ENCODE measurements at places on chromosomes 12 and 14.

DNA sequence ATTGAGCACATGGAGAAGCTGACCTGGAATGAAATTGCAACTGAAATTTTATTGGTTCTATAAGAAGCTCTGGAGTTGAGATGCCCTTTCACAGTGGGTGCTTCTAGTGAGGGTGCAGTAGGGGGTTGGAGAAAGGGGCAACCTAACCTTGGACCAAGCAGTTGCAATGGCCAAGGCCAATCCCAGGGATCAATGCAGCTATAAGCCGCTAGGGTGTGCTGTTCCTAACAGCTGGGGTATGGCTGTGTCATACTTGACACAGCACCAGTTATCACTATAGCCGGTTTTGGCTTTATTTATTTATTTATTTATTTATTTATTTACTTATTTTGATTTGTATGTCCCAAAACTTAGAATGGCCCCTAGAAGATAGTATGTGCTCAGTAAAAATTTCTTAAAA, 505.9 kb downstream of the FLRT2 start:
- DNase-seq = peak; percentile 29

- DNase-seq = no peak
Observed at GRCh38 chr12:113684053-113684907, 212.6 kb upstream of the LHX5 start.

- DNase-seq = peak; percentile 72
Observed at GRCh38 chr12:107131832-107132616, 38.7 kb upstream of the CRY1 start.

DNA sequence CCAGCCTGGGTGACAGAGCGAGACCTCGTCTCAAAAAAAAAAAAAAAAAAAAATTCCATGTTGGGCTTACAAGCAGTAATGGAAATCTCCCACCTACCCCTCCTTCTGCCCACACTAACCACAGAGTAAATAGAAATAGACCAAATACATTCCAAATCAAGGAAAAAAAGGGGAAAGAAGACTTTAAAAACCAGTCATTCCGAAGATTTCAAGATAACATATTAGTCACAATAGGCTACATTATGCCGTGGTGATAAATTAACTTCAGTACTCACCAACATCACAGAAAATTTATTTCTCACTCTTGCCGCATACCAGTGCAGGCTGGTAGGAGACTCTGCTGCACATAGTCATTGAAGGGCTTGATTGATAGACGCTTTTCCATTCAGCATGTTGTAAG, 15.5 kb upstream of the ETV6 start:
- no peak for DNase-seq

GRCh38 chr12:93135286-93136239, 206.5 kb upstream of the EEA1 start:
- DNase-seq = peak; percentile 42

DNA sequence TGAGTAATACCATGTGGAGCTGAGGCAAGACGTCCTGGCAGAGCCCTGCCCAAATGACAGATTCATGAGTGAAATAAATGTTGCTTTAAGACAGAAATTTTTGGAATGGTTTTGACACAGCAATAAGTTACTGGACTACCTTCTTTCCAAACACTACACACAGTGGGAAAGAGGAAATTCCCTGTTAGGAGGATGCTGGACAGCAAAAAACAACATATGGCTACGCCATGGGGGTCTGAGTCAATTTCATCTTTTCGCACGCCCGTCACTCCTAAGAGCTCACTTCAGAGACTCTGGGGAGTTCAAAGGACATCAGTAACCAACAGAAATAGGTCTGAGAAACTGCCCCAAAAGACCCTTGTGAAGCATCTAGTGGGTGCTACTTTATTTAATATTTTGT, 55.4 kb downstream of the TMEM132C start:
- no peak for DNase-seq

DNA sequence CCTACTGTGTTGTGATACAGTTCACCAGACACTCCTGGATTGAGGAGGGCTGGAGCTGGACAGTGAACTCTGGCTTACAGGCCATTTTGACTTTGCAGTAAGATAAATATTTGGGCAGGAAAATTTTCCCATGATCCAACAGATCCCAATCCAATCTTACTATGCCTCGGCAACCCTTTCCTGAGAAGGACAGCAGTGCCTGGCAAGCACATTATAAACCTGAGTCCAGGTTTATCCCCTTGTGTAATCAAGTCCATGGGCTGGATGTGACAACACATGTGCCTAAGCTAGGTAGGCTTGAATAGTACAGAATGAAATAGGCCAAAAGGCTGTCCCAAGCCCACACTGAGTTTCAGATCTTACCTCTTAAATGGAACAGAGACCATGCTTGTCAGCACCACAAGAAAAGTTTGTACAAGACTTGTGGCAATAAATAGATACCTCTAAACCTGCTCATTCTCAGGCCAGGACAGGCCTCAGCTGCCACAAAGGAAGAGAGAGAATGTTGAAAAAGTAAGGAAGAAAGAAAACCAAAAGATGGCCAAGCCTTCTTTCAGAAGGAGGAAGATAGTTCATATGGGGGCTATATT, 34.9 kb downstream of the CREBL2 start:
- no peak for DNase-seq

DNA sequence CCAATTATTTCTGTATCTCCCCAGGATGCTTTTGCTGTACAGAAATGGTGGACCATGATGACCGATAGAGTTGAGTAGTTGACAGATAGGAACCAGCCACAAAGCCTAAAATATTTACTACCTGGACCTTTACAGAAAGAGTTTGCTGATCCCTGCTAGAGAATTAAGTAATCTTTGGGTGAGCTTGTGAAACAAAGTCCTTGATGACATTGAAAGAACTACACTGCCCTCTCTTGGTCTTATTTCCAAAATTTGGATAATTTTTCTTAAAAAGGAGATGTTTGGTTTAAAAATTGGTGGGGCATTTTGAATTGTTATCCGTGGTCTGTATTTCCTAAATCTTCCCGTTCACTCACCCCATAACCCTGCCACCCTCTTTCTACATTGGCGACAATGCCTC, 13.7 kb upstream of the TCTN1 start:
- peak; percentile 68 for DNase-seq

- DNase-seq = no peak
Observed at GRCh38 chr14:66273261-66273832, 212.8 kb upstream of the CCDC196 start.

GRCh38 chr12:110475426-110475825, 6.8 kb downstream of the FAM216A start:
- DNase-seq = no peak

- DNase-seq = peak; percentile 79
Observed at GRCh38 chr12:54300732-54301427, at the start of gene NFE2. NFE2 (minus strand) TSS chr12:54301015; CDS start chr12:54295248, 5,767 bp downstream.

GRCh38 chr12:90519285-90519684, 435.7 kb downstream of the CCER1 start:
- no peak for DNase-seq

DNA sequence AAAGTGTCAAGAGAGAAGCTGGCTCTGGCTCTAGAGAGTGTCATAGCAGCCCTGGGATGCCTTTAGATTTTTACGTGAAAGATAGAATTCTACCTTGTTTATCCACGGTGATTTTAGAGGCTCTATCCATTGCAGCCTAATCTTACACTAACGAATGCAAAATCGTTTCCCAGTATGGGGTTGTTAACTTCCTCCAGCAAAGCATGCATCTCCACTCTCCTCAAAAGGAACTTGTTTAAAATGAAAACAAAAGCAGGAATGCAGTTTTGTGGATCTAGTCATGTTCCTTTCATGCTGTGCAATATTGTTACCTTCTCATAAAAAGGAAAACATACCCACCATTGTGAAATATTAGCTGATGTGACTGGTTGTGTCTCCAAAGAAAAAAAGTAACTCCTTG, 88.4 kb downstream of the ANO2 start:
- DNase-seq = no peak

DNA sequence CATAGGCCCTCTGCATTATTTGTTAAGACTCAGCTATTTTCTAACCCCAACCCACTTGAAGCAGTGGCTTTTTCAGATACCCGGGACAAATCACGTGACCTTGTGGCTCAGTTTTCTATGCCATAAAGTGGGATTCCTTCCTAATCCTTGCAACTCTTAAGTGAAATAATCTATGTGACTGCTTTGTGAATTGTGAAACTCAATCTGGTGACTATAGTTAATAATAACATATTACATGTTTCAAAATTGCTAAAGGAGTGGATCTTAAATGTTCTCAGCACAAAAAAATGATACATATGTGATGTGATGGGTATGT, 17.3 kb downstream of the EML1 start:
- no peak for DNase-seq

GRCh38 chr12:14841761-14842160, 1.6 kb downstream of the ART4 start:
- peak; percentile 84 for DNase-seq

DNA sequence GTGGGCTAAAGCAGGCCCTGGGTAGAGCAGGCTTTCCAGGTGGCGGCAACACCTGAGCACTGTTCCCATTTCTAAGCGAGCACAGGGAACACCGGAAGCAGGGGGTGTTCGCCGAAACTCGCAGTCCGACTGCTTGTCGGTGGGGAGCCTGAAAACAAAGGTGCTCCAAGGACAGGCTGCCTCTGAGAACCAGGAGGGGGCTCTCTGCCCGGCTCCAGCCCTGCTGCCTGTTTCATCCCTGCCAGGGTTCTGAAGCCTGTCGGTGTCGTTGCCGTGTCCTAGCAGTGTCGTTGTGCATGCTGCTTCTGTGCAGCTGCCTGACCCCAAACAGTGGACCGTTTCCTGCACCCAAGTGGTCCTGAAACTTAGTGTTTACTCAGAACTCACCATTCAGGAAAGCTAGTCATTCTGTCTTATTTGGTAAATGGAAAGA, 21.8 kb downstream of the CCNK start:
- no peak for DNase-seq

- DNase-seq = no peak
Observed at GRCh38 chr14:30054201-30054600, 126.6 kb upstream of the PRKD1 start.

DNA sequence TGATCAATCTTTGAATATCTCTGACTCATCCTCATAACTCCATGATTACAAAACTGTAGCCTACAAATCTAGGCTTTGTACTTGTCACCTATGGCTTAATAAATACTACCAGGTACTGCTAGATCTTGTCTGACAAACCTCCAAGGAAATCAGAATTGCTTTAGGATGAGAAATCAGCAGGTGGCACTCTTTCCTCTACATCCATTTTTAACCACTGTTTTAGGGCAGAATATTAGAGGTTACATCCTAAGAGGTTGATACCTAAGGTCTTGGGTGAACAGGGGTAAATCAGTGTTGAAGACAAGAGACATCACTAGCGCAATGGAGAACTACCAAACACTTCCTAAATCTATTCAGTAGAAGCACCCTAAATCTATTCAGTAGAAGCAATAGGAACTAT, 63.1 kb upstream of the SOX5 start:
- peak; percentile 54 for DNase-seq

DNA sequence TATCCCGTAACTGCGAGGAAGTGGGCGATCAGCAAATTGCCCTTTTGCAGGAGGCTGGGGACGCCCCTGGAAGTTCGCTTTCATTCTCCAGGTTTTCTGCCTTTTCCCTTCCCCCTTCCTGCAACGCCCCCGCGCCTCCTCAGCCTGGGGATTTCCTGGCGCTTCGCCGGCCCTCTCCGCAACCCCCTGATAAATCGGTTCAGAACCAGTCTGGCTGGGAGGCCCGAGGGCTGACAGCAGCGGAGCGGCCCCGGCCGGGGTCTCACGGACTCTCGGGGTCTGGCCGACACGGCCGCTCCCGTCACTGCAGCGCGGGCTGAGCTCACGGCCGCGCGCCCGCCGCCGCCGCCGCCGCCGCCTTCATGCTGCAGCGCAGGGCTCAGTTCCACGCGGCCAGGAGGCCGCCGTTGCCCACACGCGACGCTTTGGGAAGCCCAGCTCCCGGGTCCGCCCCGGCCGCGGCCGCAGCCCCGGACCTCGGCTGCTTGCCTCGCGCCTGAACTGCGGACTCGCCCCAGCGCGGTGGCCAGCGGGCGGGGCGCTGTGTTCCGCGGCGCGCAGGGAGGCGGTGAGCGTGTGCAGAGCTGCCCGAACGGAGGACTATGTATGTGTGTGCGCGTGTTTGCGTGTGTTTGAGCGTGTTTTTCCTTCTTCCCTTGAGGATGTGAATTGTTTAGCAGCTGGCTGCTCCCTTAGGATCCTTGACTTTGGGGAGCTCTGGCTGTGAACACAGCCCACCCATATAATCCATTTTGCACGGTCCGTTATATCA, at the start of gene LRFN5:
LRFN5 (plus strand) TSS at position 345 of the 772 bp plus-strand sequence.
- no peak for DNase-seq

DNA sequence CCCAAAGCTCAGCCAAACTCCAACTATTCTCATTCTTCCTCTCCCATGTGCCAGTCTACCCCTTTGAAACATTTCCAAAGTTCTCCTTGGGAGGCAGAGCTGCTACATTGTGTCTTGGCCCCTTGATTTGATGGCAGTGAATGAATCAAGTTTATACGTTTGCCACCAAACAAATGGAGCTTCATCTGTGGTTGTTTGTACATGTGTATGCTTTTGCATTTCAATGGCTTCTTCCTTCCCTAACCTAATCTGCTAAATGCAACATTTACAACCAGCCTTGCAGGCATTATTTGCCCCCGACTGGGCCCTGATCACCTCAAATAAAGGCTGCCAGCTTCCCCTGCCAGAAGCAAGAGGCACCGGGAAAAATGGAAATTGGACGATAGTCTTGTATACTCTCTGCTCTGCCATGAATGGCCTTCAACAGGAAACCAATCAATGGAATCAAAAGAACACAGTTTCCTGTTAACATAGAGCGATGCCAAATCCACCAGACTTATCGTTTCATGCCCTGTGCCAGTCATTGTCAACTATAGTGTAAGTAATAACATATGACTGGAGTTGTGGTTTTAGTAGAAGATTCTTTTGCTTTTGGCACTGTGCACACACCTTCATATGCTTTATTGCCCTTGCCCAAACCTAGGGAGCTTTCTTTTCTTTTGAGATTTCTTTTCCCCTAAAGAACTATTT, 97.8 kb downstream of the TMEM30B start:
- peak; percentile 13 for DNase-seq

- DNase-seq = no peak
Observed at GRCh38 chr12:93756288-93756687, 79.1 kb downstream of the CRADD start.

DNA sequence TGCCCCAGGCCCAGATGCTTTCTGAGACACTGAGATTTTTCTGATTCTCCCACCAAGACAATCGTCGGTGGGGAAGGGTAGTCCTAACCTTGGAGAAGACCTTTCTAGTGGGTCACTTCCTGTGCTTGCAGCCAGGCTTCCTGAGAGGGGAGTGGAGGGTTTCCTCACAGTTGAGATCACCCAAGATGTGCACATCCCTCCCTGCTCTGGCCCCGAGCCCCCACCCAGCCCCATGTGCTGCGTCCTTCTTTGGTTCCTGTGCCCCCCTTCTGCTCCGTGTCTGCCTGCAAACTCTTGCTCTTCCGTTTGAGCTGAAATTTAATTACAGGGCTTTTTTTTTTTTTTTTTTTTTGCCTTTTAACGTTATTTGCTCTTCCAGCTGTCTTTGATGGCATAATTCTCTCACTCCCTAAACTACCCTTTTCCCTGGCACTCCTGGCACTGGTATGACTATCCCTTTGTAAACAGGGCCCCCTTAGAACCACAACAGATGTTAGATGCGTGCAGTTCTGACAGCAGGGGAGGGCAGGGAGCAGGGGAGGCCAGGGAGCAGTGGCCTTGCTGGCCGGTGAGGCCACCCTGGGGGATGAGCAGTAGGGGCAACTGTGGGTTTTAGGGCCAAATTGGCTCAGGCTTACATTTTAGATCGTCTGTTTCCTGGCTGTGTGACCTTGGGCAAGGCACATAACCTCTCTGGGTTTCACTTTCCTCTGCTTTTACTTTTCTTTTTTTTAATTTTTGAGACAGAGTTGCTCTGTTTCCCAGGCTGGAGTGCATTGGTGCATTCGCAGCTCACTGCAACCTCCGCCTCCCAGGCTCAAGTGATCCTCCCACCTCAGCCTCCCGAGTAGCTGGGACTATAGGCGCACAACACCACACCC, 144.5 kb downstream of the PHETA1 start:
- DNase-seq = no peak
